T1000 (cell line): ENCODE measurements at places on chromosomes 3 and 15.

DNA sequence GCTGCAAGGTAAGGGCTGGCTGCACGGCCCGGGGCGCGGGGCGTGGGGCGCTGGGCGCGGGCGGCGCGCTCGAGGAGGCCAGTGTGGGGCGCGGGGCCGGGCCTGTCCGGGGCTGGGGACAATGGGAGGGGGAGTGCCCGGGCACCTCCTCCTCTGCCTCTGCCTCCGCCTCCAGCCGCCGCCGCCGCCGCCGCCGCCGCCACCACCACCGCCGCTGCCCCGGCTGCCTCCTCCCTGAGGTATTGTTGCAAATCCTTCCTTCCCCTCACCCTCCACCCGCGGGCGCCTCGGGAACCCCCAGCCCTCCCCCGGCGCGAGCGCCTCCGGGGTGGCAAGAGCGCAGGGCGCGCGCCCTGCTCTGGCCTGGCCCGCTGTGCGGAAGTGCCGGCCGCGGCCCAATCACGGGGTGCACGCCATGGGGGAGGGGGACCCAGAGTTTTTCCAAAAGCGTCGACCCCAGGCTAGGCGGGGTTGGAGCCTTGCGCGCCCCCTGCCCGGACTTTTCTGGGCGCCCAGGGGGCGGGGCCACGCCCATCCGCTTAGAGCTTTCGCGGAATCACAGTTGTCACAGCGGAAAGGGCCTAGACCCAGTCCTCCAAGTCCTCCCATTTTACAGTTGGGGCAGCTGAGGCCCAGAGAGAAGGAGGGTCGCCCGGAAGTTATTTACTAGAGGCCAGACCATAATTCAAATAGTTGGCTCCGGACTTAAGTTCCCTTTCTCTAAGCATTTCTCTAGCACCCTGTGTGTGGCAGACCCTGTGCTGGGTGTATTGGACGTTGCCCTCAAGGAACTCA lies at the start of gene LPP:
LPP (plus strand) TSS at position 144 of the 795 bp plus-strand sequence. CDS start 251,964 bp downstream, outside the sequence.
- peak; percentile 86 for DNase-seq

- no peak for DNase-seq
These were observed 189.6 kb upstream of the GRM7 start for GRCh38 chr3:6671363-6671762.

GRCh38 chr3:47005212-47006144 lies 26.0 kb downstream of the NBEAL2 start:
- no peak for DNase-seq

DNA sequence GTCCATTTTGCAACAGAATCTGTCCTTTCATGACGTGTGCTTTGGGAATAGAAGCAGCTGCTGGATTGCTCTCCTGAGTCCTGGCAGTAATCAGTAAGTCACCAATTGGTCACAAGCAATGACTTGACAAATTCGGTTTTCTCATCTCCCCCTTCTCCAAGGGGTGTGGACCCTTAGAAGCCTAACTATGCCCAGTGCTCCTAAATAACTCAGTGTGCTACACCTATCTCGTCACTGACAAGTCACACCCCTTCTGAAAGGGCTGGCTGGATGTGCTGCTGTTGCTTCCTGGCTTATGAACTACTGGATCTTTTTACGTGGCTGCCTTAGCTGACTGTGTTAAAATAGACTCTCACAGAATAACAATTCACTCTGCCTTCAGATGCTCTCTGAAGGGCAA lies 1351.5 kb downstream of the ZPLD1 start:
- DNase-seq = no peak

GRCh38 chr15:71510763-71511162 lies 299.6 kb upstream of the NR2E3 start:
- no peak for DNase-seq

- DNase-seq = no peak
These were observed 88.8 kb upstream of the CHD2 start for GRCh38 chr15:92811148-92811913.

DNA sequence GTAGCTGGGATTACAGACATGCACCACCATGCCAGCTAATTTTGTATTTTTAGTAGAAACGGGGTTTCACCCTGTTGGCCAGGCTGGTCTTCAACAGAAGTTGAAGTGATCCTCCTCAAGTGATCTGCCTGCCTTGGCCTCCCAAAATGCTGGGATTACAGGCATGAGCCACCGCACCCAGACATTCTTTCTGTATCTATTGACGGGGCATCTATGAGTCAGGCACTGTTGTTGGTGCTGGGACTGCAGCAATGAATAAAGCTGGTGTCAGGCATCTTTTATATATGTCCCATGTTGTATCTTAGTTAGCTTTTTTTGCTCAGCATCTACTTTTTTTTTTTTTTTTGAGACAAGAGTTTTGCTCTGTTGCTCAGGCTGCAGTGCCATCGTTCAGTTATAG lies 47.6 kb upstream of the ULK4 start:
- DNase-seq = no peak

- DNase-seq = no peak
These were observed 36.8 kb upstream of the RFTN1 start for GRCh38 chr3:16550305-16550675.

- DNase-seq = no peak
These were observed 967.8 kb upstream of the CFAP20DC start for GRCh38 chr3:60017631-60018030.

GRCh38 chr3:64792445-64792844 lies 104.6 kb upstream of the ADAMTS9 start:
- no peak for DNase-seq

DNA sequence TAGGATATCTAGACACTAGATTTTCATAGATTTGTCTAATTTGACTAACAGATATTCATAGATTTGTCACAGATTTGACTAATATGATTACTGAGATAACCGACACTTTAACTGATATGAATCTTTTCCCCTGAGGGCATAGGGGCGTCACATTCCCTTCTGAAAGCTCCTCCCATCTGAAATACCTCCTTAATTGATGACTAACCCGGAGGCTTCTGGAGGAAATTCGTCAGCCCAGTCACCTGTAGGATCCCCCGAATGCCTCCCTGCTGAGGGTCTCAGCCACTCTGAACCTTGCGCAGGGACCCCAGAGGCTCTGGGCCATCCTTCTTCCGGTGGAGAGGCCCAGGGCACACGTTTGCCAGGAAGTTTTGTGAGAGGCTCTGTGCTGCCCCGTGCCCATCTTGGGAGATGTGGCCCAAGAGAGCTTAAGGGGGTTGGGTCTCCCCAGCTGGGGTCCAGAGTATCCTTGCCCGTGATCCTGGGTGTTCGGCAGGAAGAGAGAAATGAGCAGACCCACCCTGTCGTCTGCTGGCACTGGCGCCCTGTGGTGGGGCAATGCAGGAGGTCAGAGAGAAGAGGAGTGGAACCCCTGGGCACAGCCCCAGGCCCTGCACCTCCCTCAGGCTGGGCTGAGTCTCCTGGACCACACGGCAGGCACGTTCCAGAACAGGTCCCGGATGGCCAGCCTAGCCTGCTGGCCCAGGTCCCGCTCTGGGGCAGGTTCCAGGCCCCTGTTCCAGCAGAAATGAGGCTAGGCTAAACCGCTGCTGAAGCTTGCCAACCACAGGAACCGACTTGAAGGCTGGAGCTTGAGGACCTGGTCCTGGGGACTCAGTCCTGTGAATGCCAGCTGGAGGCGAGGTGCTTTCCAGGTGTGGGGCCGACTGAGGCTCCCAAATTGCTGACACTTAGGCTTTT lies 1.7 kb downstream of the PLA2G4D start:
- no peak for DNase-seq

DNA sequence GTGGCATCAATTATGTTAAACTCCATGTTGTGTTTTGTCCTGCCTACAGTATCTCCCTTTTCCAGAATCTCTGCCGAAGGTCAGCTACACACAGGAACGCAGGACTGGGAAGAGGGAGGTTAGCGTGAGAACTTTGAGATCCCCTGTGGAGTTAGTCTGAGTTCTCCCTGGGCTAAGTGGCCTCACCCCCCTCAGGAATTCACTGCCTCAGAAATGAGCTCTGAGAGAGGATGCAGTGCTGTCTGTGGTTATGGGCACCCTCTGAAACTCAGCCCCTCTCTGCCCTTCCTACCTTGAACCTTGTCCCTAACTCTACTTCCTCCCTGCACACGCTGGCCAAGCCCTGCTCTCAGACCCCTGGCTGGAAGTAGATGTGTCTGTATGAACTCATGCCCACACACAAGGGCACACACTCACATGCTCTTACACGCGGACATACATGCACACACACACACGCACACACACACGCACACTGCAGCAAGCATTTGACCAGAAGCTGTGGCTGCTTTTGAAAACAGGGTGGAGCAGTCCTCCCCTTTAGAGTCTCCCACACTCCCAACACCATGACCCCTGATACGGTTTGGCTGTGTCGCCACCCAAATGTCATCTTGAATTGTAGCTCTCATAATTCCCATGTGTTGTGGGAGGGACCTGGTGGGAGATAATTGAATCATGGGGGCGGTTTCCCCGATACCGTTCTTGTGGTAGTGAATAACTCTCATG lies 5.3 kb upstream of the VIPR1 start:
- DNase-seq = no peak

GRCh38 chr3:115233021-115233420 lies 85.9 kb upstream of the ZBTB20 start:
- peak; percentile 3 for DNase-seq

DNA sequence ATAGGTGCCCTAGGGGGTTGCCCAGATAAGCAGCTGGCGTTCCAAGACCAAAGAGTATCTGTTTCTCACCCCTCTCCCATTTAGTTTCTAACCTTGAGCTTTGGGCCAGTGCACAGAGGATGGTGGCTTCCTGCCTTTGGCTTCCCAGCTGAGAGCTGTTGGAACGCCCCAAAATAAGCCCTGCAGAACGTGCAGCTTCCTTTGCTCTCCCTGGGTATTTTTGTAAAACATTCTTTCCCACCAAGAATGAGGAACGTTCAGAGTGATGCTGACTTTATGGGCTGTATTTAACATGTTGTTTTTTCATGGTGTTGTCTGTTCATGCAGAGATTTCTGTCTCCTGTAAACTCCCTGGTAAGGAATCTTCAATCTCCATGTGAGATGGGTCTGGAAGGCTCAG lies 63.8 kb downstream of the LPP start:
- no peak for DNase-seq

GRCh38 chr15:49185473-49185872 lies 15.4 kb downstream of the GALK2 start:
- DNase-seq = no peak
